ENCODE measurements at places on chromosomes 1 and 21.

DNA sequence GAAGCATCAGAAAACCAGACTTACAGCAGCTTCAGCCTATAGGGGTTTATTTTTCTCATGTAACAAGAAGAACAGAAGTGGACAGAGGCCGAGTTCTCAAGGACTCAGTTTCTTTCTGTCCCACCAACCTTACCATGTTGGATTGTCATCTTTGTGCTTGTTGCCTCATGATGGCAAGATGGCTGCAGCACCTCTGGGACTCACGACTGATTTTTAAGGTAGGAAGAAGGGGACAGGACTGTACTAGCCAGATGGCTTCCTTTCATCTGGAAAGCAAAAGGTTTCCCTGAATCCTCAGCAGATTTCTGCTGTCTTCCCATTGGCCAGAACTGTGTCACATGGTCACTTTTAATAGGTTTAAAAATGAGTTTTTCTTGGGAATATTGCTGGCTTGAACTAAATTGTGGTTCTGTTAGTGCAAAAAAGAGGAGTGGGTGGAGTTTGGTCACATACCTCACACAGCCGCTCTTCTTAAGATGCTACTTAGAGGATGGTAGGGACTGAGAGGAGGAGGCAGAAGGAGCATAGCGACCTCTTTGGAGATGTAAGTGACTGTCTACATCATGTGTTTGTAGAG, 48.1 kb upstream of the ENAH start:
- no peak for DNase-seq

DNA sequence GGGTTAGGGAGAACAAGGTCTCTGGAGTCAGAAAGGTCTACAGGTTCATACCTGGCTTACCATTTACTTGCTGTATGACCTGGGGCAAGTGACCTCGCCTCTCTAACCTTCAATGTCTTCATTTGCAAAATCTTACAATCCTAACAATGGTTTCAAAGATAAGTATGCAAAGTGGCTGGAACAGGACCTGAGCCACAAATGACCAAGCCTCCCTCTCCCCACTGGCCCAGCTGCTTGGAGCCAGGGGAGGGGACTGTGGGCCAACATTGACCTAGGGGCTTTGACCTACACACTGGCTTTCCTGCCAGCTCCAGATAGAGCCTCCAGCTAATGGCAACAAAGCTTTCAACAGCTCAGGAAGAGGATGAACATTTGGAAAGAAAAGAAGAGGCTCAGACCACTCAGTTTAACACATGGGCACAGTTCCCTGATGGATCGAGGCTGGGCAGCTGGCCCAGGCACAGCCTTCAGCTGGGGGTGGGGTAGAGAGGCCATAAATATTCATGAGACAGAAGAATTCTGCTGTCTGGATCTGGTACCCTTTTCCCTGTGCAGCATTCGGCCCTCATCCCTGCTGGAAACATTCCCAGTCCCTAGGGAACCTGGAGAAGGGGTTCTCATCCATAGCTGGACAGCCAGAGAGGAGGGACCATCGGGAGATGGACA, 12.9 kb downstream of the PTAFR start:
- no peak for DNase-seq

- DNase-seq = no peak
These were observed 45.6 kb downstream of the ZNF281 start for GRCh38 chr1:200364091-200364759.

GRCh38 chr1:33575324-33575879, 103.0 kb downstream of the ZSCAN20 start:
- no peak for DNase-seq

- no peak for DNase-seq
These were observed 148.4 kb downstream of the COP1 start for GRCh38 chr1:176058686-176059085.
